GM12892 (cell line): ENCODE measurements at places on chromosomes 3 and 15.

DNA sequence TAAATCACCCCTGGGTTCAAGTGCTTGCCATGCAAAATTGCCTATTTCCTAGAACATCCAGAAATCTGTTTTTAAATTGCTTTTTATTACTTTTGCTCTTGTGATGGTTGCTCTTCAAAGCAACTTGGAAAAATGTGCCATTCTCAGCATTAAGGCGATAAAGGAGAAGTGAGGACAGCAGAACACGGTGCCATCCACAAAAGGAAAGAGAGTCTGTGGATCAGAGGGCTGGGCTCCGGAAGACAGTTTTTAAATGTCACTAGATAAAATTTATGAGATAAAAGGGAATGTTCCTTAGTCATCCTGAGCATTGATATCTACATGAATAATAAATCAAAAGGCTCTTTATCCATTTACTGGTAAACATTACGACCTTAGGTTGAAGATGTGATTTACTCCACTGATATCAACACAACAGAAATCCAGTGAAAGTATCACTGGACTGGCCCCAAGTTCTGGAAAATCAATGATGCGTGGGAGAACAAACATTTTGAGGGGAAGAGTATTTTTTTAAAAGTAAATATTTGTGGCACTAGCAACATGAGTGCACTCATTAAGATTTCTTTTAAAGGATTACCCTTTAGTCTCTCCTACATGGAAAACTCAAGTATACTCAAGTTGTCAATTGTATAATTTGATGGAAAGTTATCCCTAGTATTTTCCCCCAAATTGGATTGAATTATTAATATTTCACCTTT, 554.7 kb downstream of the FHIT start:
- no peak for DNase-seq

- no peak for DNase-seq
Measured at GRCh38 chr3:31350307-31350706, 182.4 kb upstream of the STT3B start.

GRCh38 chr3:14925729-14926591, 21.4 kb upstream of the NR2C2 start:
- no peak for DNase-seq

DNA sequence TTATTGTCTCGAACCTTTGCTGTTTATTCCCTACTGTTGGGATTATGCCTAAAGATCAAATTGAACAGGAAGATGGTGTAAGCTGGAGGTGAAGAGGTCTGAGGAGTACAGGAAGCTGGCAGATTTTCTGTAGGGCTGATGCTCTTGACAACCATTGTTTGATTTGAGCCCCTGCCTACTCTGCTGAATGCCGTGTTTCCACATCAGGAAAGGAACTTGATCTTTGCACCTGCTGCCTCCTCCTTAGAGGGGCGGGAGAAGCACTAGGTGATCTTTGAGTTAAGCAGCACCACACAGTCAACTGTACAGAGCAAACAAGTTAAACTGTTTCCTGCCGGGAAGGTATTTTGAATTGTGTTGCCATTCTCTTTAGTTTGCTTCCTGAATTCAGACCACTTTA, 364.6 kb upstream of the EPHA6 start:
- DNase-seq: no peak

DNA sequence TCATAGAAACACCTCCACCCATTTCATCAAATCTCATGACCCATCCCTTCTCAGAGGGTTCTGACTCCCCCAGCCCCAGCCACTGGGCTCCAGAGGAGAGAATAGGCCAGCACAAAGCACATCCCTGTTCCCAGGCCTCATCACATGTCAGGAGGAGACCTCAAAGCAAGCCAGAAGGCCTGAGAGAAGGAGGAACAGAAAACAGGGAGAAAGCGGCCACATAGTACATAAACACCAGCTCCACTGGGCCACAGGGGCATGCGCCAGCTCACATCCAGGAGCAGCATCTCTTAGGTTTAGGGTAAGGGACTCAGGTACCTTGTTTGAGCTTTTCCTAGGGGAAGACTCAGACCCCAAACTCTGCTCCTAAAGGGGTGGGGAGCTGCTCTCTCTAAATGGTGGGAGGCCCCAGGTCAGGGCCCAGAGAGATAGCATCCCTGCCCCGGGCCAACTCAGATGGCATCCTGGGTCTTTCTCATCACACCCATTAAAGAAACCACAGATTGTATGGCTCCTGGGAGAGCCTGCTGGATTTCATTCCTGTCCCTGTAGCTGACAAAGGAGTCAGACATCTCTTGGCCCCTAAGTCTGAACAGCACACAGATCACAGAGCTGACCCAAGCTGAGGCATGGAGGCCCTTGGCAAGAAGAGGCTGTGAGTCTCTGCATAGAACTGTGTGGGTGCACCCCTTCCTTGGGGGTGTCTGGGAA, 2.5 kb downstream of the SHF start:
- no peak for DNase-seq

DNA sequence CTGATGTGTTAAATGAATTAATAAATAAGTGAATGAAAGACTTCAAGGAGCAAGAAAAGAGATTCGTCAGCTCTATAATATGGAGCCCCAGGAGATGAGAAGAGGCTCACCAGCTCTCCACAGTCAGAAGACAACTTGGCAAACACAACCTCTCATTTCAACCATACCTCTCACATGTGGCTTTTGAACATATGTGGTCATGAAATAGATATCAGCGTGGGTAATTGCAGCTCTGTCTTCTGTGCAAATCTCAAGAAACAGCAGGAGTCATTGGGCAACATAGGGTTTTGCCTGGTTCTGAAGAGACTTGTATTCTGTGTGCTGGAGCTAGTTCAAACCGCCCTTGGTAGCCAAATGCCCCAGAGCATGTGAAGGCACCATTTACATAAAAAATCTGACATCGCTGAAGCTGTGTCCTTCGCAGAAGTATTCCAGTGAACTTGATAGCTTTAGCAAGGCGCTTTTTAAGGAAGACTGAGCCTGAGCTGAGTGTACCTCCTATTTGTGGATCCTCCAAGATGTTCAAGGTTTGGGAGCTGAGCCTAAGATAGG, 8.4 kb downstream of the CX3CR1 start:
- DNase-seq: no peak

DNA sequence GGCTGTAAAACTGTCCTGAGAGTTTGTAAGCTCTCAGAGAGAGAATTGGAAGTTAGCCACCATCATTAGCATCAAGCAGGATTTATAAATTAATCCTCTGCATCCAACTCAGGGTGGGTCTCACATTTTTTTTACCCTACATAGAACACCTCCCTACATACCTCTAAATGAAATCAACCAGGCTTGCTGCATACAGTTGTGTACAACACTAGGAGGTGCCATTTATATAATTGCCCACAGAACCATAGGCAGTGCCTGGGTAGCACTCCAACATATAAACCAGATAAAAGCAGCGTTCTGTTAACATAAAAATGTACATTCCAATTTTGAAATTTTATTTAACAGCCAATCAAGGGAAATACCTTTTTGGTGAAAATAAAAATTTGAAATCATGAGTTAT, 48.2 kb upstream of the SELENOK start:
- DNase-seq: no peak

- DNase-seq: no peak
Measured at GRCh38 chr15:78790027-78790426, 21.2 kb downstream of the ADAMTS7 start.

DNA sequence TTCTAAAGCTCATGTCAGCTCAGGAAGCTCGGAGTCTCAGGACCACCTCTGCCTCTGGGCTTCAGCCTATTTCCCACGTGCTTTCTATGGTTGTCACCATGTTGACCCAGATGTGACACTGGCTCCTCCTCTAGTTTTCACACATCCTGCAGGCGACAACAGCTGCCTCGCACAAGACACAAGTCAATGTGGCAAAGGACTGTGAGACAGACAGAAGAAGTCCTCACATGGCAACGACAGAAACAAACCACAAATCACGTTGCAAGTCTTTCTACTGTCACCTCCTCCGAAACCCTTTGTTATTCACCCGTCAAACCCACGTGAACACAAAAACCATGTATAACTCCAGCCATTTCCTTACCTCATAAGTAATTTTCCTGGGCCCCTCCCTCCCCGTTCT, 194.5 kb downstream of the MEX3B start:
- no peak for DNase-seq

DNA sequence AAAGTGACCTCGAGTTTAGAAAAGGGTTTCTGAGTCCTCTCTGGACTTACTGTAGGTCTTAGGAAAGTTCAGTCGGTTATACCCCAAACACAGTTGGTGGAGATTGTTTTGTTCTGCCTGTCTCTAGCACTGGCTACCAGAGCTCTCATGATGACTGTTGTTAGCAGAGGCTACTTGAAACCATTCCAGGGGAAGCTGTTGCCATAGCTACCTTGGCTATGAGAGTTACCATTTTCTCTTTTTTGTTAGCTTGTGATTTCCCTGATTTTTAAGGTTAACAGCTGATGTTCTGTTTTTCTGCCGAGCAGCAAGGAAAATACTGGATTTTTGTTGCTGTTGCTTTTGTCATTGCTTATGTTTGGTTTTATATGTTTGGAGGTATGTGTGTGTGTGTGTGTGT, 26.7 kb downstream of the ABHD2 start:
- DNase-seq: no peak

DNA sequence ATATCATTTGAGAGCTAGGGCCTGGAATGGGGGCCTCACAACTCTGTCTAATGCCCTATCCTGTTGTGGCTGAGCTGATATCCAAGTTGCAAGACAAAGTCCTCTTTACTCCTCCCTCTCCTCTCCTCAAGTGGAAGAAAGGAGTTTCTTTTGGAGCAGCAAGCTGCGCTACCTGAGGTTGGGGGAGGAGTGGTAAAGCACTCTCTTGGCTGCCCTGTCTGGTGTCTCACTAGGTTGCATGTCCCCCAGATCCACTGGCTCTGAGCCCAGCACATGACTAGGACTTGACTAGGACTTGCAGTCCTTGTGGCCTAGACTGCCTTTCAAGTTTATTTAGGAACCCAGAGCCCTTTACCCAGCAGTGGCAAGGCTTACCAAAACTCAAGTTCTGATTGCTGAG, 141.1 kb upstream of the SETMAR start:
- DNase-seq: no peak

DNA sequence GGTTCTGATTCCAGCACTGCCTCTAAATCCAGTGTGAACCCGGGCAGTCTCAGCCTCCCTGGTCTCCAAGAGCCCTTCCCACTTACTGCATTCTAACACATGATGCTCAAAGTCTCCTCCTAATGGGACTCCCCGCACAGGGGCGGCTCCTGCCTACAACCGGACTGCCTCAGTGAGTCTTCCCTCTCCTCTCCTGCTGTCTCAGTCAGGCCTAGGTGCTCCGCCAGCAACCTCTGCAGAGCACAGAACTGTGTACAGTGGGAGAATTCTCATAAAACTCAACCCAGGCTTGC, 28.9 kb downstream of the TBC1D2B start:
- DNase-seq: no peak

- no peak for DNase-seq
Measured at GRCh38 chr15:99842071-99842470, 108.8 kb upstream of the LYSMD4 start.

- no peak for DNase-seq
Measured at GRCh38 chr15:74812533-74812932, at the start of gene LMAN1L. LMAN1L (plus strand) TSS chr15:74812835; CDS start chr15:74812855, 20 bp downstream.

DNA sequence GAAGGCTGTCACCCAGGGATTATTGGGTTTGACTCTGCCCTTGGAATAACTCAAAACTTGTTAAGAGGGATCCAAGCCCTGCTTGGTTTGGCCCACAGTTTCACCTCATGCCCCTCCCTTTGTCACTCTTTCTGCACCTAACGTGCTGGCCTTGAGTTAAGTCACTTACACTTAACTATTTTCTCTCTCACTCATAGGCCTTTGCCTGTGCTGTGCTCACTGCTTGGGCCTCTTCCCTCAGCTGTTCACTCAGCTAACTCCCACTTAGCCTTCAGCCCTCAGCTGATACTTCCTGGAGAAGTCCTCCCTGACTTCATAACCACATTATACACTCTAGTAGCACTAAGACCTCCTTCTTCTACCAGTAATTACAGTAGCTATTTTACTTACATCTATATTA, 133.3 kb downstream of the CMSS1 start:
- DNase-seq: no peak

- no peak for DNase-seq
Measured at GRCh38 chr15:71885390-71885789, 75.0 kb downstream of the NR2E3 start.

DNA sequence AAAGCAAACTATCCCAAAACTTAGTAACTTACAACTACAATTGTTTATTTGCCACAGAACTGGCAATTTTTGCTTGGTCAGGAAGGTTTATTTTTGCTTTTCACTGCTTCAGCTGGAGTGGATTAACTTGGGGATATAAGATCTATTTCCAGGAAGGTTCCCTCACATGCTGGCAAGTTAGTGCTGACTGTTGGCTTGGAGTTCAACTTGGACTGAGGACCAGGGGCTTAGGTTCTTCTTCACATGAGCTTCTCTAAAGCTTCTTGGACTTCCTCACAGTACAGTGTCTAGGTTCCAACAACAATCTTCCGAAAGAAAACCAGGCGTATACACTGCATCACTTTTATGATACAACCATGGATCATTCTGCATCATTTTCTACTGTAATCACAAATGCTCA, 264.4 kb downstream of the CHL1 start:
- DNase-seq: no peak

DNA sequence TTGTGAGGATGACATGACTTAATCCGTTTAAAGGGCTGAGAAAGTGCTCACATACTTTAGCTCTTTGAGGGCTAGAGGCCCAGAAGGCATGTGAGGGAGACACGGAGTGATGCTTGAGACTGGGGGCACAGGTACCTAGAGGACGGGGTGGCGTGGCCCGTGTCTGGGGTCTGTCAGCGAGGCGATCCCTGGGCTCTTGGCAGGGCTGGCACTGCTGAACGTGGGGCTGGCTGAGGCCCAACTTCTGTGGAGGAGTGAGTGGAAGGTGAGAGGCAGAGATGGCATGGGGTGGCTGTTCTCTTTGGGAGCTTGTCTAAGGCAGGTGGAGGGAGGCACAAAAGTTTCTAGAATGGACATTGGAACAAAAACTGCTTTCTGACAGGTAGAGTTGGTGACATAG, 9.5 kb downstream of the SEMA4B start:
- no peak for DNase-seq

DNA sequence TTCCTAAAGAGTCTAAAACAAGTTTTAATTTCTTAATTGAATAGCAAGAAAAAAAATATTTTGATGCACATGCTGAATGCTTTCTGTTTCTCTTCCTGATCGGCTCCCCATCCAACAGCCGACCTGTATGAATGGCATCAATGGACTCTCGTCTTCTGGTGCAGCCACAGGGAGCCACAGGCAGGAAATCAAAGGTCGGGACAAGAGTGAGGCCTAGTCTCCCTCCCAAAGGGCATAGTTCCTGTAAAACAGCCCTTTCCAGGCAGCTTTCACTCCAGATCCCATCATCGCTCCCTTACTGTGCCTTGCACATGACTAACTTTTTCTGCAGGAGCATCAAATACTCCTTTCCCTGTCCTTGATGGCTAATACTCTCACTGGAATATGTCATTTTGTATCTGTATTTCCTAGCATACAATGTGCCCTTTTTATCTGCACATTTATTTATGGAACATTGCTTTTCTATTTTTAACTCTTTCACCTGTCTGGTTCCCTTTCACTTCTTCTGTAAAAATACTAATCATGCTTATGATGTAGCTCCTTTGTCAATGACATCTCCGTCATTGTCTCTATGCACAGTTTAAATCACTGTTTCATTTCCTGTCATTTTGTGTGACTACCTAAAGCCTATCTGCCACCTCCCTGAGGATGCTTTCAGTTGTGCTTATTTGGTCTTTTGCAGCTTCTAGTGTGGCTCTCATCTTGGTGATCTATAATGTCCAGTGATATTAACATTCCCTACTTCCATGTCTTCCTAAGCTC, 326.2 kb downstream of the CTNNB1 start:
- DNase-seq: no peak

GRCh38 chr3:27507515-27508266, 23.5 kb upstream of the SLC4A7 start:
- no peak for DNase-seq
